Hematopoietic multipotent progenitor cell treated with erythropoietin and hydrocortisone succinate and interleukin-3 and kit ligand, for 4 days (in vitro differentiated cells): ENCODE measurements at places on chromosomes 13 and 19.
A peak's percentile ranks its signal among the peaks of the same experiment; 100 is the strongest.

DNA sequence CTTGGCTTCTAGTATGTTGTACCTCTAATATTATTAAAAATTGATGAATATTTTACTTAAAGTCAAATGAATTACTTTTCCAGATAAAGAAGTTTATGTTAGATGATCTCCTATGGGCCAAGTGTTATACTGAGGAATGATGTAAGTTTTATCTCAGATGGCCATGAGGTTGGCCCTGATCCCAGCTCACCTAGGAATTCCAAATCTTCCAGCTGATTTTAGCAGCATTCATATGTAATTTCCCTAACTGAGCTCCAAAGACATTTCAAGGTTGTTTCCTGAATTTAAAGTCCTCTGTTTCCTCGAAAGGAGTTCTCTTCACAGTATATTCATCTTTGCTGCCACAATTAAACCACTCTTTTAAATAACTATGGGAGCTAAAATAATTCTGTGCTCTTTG is 1670.4 kb upstream of the SPRY2 start:
- no peak for DNase-seq

- no peak for DNase-seq
These were observed 18.6 kb downstream of the ZNF816 start for GRCh38 chr19:52943884-52944643.

DNA sequence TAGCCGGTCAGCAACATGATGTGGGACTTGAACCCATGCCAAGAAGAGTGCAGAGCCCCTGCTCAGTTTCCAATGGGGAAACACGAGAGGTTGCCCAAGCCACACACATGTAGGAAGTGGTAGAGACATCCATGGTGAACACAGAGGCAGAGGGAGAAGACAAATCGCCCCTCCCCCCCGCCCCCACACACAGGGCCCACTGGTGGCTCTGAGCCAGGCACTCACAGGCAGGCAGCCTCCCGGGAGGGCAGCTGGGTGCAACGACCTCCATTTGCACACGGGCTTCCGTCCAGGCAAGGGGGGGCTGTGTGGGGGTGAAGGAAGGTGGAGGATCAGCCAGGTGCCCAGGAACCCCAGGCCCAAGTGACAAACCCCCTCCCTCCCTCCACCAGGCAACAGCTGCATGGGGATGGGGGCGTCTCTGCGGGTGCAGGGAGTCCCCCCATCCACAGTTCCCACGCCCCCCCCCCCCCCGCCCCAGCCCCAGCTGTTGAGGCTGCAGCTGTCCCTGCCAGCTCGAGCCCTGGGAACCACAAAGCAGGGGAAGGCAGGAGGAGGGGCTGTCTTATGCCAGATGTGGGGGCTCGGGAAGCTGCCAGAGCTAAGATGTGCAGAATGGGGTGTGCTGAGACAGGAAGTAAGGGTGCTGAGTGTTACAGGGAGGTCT is 3.4 kb downstream of the NOTCH3 start:
- peak; percentile 77 for DNase-seq

- no peak for DNase-seq
These were observed 11.1 kb downstream of the GRAMD1A start for GRCh38 chr19:35011091-35011689.

DNA sequence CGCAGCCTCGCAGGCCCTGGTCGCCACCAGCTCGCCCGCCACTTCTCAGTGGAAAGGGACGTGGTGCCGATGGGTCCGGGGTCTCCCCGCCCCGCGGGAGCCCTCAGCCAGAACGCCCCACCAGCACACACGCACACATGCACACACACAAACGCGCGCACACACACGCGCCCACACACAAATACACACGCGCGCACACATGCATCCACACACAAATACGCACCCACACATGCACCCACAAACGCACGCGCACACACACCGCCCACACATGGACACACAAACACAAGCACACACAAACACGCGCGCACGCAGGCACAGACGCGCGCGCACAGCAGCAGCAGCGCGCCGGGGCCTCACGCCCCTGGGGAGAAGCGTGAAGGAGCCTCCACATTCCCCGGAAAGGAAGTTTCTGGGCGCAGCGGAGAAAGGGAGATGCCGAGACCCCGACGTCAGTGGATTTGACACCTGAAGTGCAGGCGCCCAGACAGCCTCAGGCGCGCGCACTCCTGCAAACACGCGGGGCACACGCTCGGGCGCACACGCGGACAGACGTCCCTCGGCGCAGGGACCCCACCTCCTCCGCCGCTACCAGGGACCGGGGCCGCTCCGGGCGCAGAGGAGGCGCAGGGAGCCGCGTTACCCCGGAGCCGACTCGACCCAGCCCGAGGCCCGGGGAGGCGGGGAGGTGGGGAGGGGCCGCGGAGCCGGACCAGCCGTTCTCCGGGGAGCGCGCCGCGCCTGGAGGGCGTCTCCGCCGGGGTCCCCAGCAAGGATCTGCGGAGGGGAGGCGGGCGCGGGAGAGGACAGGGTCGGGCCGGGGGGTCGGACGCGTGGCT is 622 bp downstream of the RASA3 start:
- peak; percentile 56 for DNase-seq

GRCh38 chr19:21765151-21765550 is 2.2 kb downstream of the ZNF100 start:
- DNase-seq: no peak

DNA sequence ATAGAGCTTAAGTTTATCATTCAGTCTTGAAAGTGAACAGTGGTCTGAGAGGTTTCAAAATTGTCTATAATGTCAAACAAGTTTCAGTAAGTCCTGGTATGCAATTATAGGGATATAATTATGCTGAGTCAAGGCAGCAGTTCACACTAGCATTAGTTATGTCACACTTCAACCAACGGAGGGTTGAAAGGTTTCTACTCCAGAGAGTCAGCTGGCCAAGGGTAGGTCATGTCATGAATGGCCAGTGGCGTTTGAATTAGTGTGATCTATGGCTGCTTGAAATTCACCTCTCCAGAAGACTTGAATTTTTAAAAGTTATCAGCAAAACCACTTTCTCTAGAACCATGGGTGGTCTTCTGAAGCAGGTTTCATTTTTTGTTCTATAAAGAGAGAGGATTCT is 108.6 kb downstream of the TNFRSF19 start:
- no peak for DNase-seq

DNA sequence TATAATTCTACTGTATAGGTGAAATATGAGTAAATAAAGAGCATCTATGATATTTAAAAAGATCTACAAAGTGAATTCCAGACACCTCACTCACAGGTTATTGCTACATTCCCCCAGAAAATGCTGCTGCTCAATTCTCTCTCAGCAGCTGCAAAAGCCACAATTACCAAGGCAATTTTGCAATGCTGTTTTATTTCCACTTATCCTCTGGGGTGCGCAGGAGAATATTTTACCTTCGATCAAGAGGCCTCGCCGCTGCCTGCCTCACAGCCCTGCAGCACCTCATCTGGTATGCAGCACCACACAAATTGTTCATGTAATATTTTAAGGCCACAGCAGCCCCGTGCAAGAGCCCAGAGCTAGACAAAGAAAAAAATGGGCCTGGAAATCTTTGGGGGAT is 333.2 kb downstream of the DNAJC15 start:
- DNase-seq: peak; percentile 75

GRCh38 chr19:2747349-2747748 is 7.5 kb upstream of the SLC39A3 start:
- no peak for DNase-seq

DNA sequence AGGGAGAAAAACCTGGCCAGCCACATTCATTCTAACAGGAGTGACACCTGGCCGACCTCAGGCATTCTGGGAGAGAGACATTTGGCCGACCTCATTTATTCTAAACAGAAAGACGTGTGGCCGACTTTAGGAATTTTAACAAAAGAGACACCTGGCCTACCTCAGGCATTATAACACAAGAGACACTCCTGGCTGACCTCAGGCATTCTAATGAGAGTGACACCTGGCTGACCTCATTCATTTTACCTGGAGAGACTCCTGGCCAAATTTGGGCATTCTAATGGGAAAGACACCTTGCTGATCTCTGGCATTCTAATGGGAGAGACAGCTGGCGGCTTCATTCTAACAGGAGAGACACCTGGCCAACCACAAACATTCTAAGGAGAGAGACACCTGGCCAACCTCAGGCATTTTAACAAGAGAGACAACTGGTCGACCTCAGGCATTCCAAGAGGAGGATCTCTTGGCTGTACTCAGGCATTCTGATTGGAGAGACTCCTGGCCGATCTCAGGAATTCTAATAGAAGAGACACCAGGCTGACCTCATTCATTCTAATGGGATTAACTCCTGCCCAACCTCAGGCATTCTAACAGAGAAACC is 1353.9 kb downstream of the UQCRFS1 start:
- no peak for DNase-seq

DNA sequence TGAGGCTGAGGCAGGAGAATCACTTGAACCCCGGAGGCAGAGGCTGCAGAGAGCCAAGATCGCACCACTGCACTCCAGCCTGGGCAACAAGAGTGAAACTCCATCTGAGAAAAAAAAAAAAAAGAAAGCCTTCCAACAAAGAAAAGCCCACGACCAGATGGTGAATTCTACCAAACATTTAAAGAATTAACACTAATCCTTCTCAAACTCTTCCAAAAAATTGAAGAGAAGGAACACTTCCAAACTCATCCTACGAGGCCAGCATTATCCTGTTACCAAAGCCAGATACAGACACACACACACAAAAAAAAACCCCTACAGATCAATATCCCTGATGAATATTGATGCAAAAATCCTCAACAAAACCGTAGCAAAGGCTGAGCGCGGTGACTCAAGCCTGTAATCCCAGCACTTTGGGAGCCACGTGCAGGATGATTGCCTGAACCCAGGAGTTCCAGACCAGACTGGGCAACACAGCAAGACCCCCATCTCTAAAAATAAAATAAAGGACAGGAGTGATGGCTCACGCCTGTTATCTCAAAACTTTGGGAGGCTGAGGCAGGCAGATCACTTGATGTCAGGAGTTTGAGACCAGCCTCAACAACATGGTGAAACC is 6.2 kb upstream of the EVI5L start:
- DNase-seq: no peak

DNA sequence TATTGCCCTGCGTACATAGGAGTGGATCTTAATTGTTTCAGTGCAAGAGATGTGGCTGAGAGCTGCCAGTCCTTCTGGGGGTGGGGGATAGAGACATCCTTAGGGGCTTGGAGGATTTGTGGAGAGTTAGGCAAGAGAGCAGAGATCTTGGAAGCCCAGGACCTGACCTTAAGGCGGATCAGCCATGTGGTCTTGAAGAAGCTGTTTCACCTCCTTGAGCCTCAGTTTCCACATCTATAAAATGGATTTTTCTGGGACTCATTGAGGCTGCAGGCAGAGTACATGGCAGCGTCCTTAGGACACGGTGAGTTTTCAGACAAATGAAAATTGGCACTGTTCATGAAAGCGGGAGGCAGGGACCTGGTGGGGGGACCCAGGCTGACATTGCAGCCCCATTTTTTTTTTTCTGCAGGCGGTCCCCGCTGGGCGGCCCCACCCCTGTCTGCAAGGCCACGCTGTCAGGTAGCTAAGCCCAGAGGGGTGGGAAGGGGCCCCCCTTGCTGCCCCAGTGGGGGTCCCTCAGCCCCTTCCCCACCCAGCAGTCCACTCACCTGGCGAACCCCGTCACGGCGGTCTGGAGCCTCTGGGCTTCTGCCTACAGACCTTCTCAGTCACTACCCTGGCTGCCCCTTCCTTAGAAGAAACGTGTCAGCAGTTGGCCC is 30.0 kb downstream of the PDE4A start:
- no peak for DNase-seq

GRCh38 chr13:65926750-65927171 is 1303.4 kb downstream of the PCDH9 start:
- peak; percentile 26 for DNase-seq

- peak; percentile 80 for DNase-seq
These were observed 21.1 kb downstream of the PRR36 start for GRCh38 chr19:7852851-7853769.

GRCh38 chr19:12098040-12098439 is 33.5 kb downstream of the ZNF844 start:
- no peak for DNase-seq

- no peak for DNase-seq
These were observed 4.5 kb downstream of the TEX26 start for GRCh38 chr13:30936971-30937370.

DNA sequence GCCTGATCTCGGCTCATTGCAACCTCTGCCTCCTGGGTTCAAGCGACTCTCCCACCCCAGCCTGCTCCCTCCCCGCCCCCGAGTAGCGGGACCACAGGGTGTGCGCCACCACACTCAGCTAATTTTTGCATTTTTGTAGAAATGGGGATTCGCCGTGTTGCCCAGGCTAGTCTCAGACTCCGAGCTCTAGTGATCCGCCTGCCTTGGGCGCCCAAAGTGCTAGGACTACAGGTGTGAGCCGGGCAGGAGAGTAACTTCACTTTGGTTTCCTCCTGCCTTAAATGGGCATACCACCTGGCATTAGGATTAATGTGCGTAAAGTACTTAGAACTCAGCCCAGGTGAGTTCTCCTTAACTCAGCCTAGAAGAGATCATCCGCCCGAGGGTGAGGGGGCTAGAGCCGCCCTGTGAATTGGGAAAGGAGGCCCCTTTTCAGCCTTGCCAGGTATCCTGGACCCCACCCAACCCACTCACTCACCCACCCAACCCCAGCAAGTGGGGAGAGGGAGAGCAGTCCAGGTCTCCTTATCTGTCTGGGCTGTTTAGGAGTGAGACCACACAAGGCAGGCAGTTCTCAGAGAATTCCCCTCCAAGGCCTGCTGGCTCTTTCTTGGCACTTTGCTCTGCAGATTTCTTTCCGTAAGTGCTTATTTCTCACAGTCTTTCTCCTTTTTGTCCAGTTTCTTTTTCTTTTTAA is 1.2 kb upstream of the ZFP36 start:
- no peak for DNase-seq
